ENCODE measurements at places on chromosomes 3 and 15.

GRCh38 chr15:70250208-70251201, 152.8 kb upstream of the TLE3 start:
- DNase-seq, result no peak

DNA sequence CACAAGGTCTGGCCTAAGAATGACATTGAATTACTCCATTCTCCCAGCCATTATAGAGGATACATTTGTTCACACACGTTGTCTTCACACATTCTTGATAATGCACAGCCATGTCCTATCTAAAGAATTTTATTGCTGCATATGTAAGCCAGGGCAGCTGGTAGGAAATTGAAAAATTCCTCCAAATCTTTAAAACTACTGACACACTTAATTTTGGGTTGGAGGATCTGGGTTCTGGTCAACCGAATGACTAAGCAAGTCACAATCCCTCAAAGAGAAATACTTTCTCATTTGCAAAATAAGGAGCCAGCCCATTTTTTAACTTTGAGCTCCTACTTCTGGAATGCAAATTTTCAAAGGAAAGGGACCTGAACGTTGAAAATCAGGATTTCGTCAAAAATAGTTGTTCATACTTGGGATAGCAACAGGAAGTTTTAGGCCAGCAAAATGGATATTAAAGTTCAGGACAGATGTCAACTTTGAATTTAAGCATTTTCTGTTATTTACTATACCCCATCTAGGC, 638.3 kb downstream of the NTRK3 start:
- no peak for DNase-seq

DNA sequence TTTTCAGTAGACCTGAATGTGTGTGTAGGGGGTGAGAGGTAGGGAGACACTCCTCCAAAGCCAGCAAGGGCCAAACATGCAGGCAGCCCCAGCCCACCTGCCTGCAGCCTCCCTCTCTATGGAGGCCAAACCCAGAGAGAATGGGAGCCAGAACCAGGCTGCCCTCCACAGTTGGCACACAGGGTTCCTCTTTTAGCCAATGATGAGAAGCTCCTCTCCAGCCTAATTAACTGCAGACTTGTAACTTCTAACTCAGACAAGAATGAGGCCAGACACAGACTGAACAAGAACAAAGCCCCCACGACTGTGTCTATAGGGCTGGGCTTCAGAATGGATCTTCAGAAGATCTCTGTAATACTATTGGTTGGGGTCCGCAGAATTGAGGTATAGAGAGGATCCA, 12.3 kb upstream of the TLE3 start:
- no peak for DNase-seq

DNA sequence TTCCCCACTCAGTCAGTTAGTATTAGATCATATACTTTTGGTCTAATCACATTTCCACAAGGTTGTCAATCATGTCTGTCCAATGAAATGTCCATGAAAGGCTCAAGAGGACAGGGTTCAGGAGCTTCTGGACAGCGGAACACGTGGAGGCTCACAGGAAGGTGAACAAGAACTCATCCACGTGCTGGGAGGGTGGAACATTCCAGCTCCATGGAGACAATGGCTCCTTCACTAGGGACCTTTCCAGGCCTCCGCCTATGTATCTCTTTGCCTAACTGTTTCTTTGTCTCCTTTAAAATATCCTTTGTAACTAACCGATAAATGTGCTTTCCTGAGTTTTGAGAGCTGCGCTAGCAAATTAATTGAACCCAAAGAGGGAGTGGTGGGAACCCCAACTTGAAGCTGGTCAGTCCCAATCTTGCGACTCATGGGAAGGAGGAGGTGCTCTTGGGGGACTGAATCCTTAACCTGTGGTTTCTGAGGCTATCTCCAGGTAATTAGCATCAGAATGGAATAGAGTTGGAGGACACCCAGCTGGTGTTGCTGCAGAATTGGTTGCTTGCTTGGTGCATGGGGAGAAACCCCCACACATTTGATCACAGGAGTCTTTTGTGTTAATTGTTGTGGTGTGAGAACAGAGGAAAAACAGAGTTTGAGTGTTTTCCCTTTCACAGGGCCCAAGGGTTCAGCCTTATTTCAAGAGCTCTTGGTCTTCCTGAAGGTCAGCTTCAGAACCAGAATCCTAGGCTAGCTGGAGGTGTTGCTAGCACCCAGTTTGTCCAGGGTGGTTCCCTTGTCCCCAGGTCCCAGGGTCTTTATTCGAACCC, 3.0 kb upstream of the TKT start:
- no peak for DNase-seq

DNA sequence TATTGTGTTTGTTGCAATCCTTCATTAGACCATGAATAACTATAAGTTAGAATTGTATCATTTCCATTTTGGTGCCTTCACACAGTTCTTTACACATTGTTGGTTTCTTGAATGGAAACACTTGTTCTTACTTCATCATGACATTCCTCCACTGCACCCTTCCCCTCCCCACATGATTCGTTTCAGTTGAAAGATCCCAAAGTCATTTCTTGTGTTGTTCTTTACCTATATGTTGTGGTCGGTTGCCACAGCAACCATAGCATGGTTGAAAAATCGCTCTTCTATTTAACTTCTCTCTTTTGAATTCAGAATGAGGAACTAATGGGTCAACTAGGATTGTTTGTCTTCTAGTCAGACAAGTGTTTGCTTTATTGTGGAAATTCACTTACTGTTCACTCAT, 103.3 kb downstream of the IL1RAP start:
- DNase-seq, result no peak

GRCh38 chr3:8621872-8622271, 22.7 kb downstream of the SSUH2 start:
- no peak for DNase-seq

DNA sequence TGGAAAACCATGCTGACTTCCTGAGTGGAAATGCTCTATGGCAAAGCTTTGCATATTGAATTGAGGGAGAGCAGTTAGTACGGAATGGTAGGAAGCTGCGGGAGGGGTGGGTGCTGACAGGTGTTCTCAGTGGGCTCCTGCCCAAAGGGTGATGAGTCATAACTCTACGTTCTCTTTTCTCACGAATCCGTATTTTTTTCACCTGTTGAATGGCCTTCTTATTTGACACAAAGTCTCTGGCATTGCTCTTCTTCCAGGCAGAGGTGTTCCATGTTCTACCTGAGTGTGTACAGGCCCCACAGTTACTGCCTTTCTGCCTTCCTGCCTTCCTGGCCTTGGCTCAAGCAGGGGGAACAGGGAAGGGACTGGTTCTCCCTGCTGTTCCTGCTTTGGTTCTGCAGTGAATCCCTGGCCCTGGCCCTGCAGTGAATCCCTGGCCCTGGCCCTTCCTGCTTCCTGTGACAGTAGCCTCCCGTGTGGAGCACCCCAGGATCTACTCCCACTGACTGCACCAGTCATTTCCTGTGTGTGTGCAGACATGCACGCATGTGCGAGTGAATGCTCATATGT, 31.9 kb downstream of the TRAK1 start:
- no peak for DNase-seq

DNA sequence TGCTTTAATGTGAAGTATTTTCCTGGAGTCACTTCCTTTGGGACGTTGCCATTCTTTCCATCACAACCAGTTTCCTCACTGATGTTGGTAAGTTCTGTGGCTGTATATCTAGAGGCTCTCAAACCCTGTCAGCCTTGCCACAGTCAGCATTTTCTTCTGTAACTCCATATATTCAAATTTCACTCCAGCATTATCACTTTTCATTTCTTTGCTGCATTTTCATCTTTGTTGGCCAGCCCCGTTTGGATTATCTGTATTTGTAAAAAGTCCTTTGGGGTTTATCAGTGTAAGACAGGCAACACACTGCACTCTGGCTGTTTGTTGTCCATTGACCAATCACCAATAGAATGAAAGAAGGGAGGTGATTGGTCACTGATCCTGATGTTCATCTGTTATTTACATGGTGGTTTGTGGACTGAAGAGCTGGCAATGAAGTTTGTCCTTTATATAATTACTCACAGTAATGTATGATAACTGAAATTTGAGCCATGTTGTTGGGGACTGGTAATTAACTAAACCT, 20.3 kb downstream of the GMPS start:
- no peak for DNase-seq

DNA sequence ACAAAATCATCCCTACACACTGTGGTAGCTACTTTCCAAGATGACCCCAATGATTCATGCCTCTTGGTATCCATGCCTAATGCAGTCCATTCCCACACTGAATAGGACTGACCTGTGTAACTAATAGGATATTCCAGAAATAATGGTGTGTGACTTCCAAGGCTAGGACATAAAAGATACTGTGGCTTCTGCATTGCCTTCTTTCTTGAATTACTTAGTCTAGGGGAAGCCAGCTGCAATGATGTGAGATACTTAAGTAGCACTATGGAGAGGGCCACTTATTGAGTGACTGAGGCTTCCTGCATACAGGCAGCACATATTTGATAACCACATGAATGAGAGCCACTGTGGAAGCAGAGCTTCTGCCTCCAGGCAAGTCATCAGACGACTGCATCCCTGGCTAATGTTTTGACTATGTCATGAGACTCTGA, 50.1 kb downstream of the NR1I2 start:
- no peak for DNase-seq

- no peak for DNase-seq
Observed at GRCh38 chr3:37941608-37942508, 48.7 kb upstream of the VILL start.

GRCh38 chr15:62649793-62650420, 392.6 kb upstream of the TPM1 start:
- DNase-seq, result no peak

GRCh38 chr15:98669638-98670037, 21.3 kb downstream of the IGF1R start:
- DNase-seq, result no peak

DNA sequence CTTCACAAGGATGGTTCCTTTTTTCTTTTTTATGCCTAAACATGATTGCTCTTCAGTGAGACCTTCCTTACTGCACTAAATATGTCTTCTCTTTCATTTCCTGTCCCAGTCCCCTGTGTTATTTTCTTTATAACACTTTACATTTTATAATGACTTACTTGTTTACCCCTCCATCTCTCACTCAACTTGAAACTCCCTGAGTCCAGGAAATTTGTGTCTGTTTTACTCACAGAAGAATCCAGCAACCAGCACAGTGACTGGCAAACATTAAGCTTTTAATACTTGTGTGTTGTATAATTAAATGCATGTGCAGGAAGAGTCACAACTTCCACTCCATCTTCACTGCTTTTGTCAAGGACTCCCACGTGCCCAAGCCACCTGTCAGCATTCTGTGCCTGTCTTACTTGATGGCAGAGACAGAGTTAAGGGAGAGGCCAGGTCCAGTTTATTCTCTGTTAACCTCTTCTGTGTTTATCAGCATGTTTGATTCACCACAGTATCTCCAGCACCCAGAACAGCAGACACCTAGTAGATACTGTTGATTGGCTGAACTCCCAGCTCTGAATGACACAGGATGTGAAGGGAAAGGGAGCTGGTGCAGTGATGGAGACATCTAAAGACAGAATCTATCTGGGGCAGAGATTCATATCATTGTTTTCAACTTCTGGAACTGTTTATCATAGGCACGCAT, 42.8 kb downstream of the SSR3 start:
- DNase-seq, result no peak

DNA sequence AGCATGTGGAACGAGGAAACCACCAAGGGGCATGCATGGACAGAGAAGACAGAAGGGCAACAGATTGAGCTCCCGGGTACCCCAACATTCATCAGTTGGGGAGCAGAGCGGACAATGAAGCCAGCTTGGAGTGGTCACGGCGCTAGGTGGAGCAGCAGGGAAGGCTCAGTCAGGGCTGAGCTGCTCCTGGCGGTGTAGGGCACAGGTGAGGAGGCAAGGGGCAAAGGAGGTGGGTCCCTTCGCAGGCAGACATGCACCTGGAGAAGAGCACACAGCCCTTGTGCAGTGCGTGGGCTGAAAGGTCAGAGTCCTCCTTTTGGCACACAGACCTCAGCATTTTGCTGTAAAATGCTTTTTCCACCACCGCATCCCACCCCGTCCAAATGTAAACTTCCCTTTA, 90.0 kb upstream of the SLC6A6 start:
- no peak for DNase-seq

- no peak for DNase-seq
Observed at GRCh38 chr3:12894629-12895028, 53.3 kb upstream of the RPL32 start.

DNA sequence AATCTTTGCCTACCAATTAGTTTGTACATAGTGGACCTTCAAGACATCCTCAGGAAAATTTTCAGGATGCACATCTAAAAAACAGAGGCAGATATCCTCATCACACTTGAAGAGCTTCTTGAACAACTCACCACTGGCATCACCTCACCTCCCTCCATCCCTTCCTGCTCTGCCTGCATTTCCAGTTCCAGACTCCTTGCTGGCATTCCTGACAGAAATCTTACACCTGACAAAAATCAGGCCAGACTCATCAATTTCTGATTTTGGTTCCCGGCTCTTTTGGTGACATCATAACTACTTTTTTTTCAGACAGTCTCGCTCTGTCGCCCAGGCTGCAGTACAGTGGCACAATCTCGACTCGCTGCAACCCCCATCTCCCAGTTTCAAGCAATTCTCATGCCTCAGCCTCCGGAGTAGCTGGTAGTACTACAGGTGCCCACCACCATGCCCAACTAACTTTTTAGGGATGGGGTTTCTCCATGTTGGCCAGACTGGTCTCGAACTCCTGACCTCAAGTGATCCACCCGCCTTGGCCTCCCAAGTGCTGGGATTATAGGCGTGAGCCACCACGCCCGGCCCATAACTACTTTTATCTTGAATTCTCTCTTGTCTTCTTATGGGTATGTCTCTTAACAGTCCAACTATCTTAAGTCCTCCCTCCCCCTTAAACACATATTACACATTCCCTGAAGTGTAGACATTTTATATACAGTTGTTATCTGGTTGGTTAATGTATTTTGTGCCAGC, 216.6 kb upstream of the IL12A start:
- no peak for DNase-seq

GRCh38 chr3:9704347-9705322, 1.0 kb downstream of the CPNE9 start:
- DNase-seq, result no peak

DNA sequence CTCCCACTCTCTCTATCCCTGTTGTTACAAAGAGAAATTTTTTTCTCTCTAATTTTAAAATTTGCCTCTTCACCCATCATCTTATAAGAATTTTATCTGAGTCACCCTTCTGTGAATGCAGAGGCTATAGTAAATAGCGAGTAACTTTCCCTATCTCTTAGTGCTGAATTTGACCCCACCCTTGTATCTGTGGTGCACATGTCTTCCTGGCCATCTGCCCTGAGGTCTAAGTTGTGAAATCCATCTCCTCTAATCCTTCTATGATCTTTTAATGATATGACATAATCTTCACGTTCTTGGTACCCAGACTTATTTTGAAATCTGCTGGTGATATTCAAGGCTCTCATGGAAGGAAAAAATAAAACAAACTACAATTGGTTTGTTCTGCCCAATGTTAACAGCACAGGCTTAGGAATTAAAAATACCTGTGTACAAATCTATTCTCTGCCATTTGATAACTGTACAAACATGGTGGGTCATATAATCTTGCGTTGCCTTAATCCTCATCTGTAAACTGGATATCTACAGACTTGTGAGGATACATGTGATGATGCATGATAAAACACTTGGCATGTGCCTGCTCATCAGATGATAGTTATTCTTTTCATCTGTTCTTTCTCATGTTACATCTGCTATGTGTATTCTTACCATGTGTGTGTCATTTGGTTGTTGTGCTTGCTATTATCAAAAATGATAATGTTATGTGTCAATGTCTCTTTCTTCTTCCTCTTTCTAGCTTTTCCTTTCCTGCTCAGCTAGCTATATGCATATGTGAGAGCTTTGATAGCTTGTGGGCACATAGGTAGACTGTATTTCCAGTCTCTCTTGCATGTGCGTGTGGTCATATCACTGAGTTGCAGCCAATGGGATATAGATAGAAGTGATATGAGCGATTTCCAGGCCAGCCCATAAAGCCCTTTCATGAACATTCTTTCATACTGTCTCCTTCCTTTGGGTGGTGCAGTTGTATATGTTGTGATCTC, 13.7 kb upstream of the CCR3 start:
- DNase-seq, result no peak
